NCI-H1105 treated with DMSO at 0.1 percent for 48 hours (cell line): ENCODE measurements at places on chromosomes 13 and 19.

GRCh38 chr19:47111682-47112165 lies 1.9 kb downstream of the ZC3H4 start:
- DNase-seq = no peak

DNA sequence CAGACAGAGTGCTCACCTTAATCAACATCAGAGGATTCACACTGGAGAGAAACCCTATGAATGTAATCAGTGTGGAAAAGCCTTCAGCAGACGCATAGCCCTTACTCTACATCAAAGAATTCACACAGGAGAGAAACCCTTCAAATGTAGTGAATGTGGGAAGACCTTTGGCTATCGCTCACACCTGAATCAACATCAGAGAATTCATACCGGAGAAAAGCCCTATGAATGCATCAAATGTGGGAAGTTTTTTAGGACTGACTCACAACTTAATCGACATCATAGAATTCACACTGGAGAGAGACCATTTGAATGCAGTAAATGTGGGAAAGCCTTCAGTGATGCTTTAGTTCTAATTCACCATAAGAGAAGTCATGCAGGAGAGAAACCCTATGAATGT lies 18.3 kb downstream of the ZNF527 start:
- DNase-seq = no peak

GRCh38 chr13:80894917-80895316 lies 554.0 kb upstream of the SPRY2 start:
- no peak for DNase-seq

DNA sequence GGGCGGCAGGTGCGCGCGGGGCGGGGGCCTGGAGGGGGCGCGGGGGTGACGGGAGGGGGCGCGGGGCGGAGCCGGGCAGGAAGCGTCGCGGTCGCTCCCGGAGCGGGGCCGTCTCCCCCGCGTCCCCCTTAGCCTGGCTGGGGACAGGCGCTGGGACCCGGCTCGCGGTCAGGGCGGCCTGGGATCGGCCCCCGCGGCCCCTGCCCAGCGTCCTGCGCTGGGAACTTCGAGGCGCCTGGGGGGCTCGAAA lies 74.7 kb upstream of the MCF2L start:
- no peak for DNase-seq

DNA sequence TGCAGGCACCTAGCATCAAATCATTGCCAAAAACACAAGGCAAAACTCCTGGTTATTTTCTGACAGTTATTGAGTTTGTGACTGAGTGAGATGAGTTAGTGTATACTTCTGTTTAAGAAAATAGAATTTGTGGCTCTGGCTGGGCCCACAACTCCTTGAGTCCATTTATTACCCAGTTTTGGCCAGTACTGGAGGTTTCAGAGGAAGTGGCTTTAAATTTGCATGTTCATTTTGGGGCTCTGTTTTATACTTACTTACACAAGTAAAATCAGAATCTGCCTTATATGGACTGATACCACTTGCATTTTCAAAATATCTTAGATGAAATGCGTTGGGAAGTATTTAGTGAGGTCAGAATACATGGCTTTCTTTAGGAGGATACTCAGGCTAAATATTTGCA lies 29.0 kb downstream of the TNFSF11 start:
- DNase-seq = no peak

DNA sequence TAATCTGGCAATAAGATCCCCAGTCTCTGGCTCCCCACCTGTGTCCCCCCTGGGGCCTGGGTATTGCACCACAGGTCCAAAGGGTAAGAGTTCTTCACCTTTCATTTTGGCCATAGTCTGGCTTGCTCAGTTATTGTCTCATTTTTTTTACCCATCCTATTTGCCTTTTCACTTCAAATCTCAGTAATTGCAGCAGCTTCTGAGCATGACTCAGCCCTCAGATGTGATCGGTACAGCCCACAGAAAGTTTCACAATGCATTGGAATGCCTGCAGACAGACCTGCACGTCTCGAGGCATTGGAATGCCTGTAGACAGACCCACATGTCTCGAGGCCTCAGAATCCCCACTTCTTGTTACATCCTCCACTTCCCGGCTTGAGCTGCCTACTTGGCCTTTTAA lies 173.6 kb downstream of the NUFIP1 start:
- no peak for DNase-seq

DNA sequence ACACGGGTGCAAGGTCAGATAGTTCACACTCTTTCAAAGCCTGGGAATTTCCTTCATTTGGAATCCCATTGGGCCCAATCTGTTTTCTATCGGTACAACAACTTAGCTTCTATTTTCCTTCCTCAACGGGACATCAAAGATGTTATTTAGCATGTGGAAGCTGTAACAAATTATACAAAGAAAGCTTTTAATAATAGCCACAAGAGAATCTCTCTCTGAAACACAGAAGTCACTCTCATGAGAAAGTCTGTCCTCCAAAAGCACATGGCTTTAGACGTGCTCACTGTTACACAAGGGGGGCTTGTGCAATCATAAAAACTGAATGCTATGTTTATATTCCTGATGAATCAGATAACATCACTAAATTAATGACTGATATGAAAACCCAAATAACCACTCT lies 28.9 kb upstream of the CYSLTR2 start:
- DNase-seq = no peak

- no peak for DNase-seq
These were observed 7.5 kb downstream of the RASA3 start for GRCh38 chr13:114124921-114125320.

GRCh38 chr13:84870190-84870589 lies 929.0 kb downstream of the SLITRK6 start:
- no peak for DNase-seq

DNA sequence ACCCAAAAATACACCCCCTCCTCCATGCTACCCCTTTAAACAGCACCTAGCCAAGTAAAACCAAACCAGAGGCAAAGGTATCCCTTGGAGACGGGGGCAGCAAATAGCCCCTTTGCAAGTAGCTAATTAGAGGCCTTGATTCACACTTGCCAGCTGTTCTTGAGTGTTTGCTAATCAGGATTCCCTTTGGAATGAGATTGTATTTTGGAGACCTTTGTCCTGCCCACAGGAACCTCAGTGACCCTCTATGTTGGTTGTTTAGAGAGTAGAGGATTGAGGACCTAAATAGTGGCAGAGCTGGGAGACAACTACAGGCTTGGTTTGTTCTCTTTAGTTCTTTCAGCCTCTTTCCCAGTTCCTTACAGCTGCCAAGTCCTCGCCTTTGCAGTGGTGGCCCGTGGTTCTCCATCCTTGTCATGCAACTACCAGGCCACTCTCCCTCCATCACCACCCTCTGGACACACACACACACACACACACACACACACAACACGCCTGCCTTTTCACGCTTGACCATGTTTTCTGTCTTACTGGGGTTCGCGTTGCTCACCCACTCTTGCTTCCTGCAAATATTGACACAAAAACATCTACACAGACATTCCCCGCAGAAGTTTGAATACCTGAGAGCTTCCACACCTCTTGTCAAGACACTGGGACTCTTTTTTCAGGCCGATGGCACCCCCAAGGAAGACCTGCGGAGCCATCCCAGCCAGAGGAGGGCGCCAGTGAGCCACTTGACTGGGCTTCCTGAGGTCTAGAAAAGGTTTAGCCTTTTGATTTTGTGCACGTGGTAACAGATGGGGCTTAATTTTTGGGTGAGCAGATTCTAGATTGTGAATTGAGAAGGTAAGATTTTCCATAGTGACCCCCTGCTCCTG lies 80.0 kb upstream of the GPR183 start:
- no peak for DNase-seq

- no peak for DNase-seq
These were observed 13.1 kb downstream of the LRCH1 start for GRCh38 chr13:46565808-46566750.

GRCh38 chr13:94122300-94122915 lies 357.1 kb downstream of the DCT start:
- no peak for DNase-seq

- DNase-seq = peak; percentile 22
These were observed 2.5 kb upstream of the NR2F6 start for GRCh38 chr19:17248011-17248776.

DNA sequence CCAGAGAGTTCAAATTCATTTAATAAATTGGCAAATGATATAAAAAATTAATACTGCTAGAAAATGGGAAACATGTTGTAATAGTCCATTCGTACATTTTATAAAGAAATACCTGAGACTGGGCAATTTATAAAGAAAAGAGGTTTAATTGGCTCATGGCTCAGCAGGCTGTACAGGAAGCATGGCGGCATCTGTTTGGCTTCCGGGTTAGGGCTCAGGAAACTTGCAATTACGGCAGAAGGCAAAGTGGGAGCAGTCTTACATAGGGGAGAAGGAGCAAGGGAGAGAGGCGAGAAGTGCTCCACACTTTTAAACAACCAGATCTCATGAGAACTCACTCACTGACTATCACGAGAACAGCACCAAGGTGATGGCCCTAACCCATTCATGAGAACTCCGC lies 512.0 kb downstream of the DACH1 start:
- DNase-seq = no peak

DNA sequence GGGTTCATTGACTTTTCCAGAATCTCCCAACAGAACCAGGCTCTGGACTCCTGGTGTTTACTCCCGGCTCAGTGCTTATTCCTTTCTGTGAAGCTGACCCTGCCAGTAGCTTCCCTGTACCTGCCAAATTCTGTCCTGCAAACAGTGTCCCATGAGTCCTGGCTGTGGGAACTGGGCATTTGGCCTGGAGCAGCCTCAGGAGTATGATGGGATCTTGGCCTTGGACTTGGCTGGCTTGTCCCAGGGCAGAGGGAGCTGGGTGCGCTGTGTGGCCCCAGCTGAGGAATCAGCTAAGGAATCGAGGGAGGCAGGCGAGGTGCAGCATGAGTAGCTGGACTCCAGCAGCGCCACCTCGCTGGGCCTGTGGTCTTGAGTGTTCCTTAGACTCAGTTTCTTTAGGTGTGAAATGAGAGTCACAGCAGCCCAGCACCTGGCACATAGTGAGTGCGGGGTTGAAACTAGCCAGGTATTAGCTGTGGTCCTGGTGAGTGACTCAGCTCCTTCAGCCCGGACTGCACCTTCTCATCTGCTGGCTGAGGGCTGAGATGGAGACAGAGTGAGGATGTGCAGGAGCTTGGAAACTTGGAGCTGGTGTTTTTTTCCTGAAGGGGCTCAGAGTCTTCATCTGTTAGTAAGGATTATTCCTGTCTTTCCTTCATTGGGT lies 10.4 kb downstream of the CLASRP start:
- DNase-seq = no peak

DNA sequence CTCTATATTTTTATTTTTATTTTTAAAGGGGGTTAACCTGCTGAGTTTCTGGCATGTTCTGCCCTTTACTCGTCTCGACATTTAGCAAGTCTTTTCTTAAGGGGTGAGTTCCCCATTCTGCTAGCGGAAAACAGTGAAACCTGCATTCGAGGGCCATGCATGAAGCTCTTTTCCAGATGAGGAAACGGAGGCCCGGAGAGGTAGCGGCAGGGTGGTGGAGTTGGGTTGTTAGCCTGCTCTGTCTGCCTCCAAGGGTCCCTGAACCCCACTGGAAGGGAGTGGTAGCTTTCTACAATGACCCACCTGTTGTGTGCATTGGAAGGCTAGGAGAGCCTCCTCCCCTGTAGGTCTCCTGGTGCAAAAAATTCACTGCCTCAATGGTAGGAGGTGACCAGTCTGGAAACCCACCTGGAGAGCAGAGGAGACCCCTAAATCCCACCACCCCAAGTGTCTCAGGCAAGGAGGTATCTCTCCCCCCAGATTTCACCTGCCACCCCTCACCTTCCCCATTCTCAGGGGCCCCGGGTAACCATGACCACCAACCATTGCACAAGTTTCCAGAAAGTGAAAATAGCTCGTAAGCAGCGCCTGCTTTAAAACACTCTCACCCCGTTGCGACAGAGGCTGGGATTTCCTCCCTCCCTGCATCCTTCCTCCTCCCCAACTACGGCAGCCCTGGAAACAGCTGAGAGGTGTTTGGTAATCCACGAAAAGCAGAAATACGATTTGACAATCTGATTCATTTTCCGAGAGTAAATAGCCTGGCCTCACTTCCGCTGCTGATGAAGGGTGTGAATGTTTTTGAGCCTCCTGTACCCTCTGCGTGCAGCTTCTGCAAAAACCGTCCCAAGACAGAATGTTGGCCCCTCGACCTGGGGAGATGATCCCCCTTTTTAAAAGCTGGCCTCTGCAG lies 3.5 kb downstream of the KLF2 start:
- no peak for DNase-seq

GRCh38 chr13:50410921-50411746 lies 395.9 kb downstream of the KCNRG start:
- no peak for DNase-seq
